ENCODE measurements at places on chromosomes 6 and 20.

GRCh38 chr6:104527761-104528415, 331.8 kb downstream of the HACE1 start:
- DNase-seq = no peak

DNA sequence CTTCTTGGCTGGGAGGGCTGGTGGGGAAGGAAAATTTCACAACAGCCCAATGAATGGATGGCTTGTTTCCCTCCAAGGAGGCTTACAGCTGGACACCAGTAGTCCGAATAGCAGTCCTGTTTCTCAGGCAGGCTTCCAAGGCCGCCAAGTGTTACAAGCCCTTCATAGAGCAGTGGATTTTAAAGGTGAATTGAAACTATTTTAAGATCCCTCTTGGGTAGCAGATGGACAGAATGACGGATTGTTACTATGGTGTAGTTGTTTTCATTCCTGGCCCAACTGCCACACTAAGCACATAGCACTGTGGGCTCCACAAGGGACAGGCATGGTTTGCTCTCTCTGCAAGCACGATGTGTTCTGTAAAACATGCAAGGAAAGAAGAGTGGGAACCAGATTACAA, 203.3 kb upstream of the TAB2 start:
- DNase-seq = no peak

DNA sequence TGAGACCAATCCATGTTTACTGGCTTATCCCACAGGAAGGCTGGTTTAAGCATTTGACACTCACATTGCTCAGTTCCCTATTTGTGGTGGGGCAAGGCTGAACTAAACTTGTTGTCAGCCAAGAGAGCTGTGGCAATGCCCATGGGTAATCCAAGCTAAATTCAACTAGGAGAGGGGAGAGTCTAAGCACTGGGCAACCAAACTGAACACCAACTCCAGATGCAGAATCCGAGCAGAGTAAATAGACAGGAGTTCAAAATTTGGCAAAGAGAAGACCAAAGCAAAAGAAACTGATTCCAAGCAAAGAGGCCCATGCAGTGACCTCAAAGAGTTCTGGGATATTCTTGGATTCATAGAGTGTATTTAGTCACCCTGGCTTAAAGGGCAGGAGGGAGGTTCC, 106.5 kb upstream of the NT5E start:
- no peak for DNase-seq

- no peak for DNase-seq
These were observed 907.5 kb downstream of the C6orf118 start for GRCh38 chr6:164401871-164402270.

- no peak for DNase-seq
These were observed 62.0 kb upstream of the PHACTR2 start for GRCh38 chr6:143615785-143616184.

DNA sequence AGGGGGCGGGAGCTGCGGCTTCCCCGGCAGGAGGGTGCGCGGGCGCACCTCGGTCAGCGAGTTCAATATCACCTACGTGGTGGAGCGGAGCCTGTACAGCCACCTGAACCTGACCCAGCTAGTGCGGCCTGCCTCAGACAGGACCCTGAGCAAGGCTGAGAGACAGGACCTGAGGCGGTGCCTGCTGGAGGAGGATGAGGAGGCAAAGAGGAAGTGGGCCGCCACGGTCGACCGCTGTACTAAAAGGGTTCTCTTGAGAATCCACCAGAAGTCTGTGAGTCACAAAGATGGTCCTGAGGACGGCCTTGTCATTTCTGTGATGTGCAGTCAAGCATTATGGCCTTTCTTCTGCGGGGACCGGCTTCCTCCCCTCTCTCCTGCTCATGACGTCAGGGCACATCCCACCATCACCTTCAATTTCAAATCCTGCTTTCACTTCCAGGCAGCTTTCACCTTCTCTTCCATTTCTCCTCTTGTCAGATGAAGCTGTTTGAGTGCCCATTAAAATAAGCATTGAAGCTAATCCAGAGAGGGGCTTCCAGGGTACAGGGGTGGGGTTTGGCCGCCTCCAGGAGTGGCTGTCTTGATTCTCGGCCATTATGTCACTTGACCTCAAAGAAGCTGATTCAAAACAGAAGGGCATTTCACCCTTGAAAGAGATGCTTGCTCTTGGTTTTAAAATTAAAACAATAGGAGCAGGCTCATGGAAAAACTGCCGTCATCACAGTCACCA, 177.6 kb downstream of the SASH1 start:
- no peak for DNase-seq

- no peak for DNase-seq
These were observed 12.9 kb upstream of the TMX4 start for GRCh38 chr20:8032499-8032898.

DNA sequence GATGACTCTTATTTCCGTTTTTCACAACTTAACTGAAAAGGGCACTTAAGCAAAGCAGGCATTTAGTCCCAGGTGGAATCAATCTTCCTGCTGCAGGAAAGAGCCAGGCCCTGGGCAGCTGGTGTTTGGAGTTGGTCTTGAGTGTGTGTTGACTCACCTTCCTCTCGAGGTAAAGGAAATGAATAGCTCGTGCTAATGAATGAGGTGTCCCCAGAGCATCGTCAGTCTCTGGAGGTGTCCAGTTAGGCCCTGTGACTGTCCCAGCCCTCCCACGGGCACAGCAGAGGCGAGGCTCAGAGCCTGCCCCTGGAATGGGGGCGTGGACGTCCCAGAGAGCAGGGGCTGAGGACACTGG, 277.7 kb downstream of the NRN1 start:
- DNase-seq = no peak

DNA sequence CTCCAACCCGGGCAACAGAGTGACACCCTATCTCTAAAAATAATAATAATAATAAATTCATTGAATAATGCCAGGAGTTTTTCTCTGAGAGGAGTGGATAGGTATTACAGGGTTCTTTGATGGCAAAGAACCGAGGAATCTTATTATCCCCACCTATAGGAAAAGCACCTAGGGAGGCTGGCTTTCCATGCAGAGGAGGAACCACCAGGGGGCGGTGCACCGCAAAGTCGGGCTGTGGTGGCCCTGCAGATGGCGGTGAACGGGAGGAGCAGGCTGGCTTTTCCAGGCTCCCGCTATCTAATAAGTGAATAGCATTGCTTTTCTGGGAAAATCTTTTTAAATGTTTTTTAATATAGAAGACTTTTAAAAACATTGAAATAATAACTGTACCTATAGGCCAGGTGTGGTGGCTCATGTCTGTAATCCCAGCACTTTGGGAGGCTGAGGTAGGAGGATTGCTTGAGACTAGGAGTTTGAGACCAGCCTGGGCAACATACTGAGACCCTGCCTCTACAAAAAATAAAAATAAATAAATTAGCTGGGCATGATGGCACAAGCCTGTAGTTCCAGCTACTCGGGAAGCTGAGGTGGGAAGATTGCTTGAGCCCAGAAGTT, 864.2 kb downstream of the KIF16B start:
- no peak for DNase-seq

DNA sequence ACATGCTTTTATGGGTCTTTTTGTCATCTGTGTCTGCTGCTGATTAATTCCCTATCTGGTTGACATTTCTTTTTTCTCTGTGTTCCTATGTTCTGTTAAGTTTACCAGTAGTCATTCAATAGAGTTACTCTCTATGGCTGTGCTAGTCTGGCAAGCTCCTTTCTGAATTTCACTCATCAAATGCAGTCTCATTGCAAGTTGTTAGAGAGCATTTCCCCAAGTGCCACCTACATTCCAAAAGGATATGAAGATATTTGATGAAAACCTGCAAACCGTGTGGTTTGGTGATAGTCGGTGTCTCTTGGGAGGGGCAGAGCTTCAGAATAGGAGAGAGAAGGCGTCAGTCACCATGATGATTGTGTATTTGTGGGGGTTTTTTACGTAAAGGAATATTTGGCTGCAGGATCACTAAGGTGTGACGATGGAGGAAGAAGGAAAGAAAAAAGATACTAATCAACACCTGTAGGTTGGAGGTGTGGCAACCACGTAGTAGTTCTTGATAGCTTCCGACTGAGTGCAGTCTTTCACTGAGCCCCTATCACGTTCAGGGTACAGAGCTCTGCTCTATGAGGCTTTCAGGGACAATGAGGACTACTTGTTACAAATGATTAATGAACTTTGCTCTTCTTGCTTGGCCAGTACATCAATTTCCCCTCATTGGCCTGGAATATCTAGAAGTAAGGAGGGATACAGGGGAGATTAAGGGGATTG, 73.1 kb upstream of the TNFAIP3 start:
- no peak for DNase-seq

DNA sequence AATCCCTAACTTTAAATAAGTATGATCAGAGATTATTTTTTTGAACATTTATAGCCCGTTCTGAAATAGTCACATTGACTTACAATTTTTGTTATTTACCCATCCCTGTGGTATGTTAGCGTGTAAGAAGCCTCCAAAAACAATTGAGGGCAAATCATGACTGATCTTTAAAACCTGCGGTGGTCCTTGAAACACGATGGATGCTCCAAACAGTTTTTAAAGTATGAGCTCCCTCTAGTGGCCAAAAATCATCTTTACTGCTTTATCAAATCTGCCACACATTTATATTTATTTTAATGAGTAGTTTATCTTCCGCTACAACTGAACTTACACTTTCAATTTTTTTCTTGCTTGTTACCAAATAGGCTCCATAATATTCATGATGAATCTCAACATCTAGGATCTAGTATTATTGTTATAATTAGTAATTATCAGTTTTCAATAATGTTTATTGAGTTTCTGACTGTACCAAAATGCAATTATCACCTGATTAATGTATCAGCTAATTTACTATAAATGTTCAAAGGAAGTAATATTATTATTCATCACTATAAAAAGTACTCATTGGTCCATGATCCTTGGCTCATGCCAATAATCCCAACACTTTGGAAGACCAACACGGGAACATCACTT, 52.2 kb downstream of the MARCKS start:
- DNase-seq = no peak

- no peak for DNase-seq
These were observed 28.4 kb downstream of the CASP8AP2 start for GRCh38 chr6:89858041-89858440.

DNA sequence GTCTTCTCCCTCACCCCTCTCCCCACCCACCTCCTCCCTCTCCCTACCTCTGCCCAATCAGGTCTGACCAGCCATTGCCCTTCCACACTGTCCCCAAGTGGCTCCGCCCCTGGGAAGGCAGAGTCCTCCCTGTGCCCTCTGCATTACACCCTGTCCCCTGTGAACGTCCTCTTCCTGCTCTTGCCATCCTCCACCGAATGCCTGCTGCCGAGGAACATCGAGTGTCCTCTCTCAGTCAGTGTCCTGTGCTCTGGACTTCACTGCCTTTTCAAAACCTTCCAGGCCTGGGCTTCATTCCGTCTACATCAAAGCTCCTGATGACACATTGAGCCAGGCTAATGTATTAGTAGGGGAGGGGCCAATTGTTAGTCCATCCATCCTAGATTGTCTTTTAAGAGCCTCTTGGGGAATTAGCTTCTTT, 3.3 kb upstream of the PACSIN1 start:
- no peak for DNase-seq
